ENCODE measurements at places on chromosomes 4 and X.
A peak's percentile ranks its signal among the peaks of the same experiment; 100 is the strongest.

DNA sequence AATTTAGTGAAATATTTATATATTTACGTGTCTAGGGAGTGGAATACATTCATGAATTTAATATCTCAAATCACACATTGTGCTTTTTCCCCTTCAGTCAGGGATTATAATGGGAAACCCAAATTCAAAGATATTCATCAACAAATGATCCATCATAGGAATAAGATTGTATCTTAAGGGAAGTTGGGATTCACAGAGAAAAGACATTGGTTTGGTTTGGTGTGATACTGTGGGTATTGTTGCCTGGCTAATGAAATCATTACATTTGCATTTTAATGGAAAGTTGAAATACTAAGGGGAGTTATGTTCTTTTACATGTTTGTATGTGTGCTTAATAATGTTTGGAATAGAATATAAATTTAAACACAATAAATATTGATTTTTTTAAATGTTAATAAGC is 1.7 kb downstream of the TET2 start:
- no peak for DNase-seq

DNA sequence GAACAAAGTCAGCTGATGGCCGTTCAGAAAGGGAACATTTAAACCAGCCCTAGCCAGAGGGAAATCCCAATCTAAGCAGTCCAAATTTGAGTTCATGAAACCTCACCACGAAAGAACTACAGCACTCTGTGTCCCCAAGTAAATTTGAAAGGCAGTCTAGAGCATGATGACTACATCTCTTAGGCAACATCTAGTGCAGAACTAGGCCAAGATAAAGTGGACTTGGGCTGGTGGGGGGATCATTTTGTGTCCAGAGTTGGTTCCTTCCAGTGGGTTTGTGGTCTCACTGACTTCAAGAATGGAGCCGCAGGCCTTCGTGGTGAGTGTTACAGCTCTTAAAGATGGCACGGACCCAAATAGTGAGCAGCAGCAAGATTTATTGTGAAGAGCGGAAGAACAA is 64.9 kb downstream of the KLHL4 start:
- DNase-seq: no peak

DNA sequence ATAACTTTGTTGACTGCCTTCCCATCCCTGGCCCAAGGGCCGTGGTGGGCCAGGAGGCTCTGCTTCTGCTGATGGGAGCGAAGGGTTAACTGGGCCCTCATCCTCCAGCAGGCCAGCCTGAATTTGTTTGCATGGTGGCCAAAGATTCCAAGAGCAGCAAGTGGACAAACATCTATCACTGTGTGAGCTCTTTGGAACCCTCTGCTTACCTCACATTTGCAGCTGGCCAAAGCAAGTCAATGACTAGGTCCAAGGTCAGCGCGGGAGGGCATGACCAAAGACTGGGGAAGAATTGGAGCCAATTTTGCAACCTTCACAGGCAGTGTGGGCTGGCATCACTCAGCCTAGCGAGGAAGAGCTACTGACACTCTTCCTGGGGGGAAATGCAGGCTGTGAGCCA is 67.8 kb upstream of the ATP6AP2 start:
- DNase-seq: no peak

DNA sequence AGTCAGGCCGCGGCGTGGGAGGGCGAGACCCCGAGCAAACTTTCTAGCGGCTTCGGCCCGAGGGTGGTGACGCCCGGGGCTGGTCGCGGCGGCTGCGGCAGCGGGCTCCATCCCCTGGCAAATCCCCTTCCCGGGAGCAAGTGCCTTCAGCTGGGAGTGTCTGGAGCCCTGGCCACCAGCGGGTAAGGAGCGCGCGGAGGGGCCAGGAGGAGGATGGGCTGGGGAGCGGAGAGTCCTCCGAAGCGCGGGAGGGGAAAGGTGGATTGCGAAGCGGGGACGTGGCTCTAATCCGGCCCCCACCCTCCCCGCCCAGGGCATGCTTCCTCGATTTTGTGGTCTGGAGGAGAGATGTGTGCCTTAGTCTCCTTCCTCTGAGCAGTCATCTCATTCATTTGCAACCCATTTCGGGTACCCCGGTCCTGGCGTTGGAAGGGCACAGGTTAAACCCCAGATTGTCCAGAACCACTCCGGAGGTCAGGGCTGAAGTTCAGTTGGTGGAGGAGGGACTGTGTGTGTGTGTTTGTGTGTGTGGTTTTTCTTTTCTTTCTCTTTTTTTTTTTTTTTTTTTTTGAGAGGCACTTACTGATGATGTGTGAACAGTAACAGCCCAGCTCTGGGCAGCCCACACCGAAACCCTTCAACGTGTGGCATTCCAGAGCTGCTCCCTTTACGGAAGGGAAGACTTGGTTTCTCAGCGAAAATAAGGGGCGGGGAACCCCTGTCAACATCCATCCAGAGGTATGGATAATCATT is 516 bp downstream of the SGMS2 start:
- peak; percentile 13 for DNase-seq

DNA sequence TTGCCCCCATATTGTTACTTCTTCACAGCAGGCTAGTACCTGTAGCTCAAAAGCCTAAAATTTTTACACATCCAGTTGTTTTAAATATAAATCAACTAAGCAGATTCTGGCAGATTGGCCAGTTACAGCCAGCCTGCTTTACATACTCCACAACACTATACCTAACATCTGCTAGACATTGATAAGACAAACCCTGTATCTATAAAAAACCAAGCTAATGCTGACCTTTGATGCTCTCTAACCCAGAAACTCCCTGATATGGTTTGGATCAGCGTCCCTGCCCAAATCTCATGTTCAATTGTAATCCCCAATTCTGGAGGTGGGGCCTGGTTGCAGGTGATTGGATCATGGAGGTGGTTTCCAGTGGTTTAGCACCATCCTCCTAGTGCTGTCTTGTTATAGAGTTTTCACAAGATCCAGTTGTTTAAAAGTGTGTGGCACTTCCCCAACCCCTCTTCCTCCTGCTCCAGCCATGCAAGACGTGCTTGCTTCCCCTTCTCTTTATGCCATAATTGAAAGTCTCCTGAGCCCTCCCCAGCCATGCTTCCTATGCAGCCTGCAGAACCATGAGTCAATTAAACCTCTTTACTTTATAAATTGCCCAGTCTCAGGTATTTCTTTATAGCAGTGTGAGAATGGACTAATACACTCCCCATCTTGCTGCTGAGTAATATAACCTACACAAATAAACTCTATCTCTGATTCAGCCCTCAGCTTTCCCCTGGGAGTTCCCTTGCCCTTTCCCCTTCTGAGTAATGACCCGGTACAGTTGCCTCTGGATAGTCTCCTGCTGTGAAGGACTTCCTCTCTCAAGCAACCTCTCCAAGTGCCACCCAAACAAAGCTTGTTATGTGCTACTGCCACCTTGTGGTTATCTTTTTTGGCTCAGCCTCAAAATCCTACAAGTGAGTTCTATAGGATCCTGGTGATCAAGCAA is 39.6 kb downstream of the ZCCHC13 start:
- DNase-seq: no peak

DNA sequence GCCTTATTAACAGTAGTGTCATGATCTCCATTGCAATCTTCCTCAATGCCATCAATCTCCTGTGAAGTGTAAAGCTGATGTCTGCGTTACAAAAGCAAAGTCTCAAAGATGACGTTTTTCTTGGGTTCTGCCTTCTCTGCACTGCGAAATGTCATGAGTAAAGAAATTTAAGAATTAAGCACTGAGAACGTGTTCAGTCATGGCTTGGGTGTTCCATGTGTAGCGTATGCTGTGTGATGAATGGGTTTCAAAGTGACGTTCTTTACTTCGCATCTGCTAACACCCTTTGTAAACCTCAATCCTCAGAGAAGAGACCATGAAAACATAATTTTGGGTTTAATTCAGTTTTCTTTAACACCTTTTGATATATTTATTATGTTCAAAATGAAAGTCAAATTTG is 999 bp downstream of the NAP1L5 start:
- no peak for DNase-seq

DNA sequence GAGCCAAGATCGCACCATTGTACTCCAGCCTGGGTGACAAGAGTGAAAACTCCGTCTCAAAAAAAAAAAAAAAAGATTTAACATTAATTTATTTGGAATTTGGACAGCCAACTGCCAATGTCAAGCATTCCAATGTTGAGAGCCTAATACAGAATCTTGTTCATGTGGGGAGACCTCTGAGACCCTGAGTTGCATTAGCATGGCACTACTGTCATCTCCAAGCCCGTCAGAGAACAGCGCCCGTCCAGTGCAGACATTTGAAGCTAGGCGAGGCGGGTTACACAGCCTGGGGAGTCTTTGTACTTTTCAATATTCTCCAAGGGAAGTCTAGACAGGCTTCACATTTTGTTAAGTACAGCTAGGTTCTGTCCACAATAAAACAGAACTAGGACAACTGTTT is 126.7 kb downstream of the CHRNA9 start:
- DNase-seq: no peak

GRCh38 chr4:70714079-70714887 is 7.5 kb upstream of the RUFY3 start:
- DNase-seq: no peak

DNA sequence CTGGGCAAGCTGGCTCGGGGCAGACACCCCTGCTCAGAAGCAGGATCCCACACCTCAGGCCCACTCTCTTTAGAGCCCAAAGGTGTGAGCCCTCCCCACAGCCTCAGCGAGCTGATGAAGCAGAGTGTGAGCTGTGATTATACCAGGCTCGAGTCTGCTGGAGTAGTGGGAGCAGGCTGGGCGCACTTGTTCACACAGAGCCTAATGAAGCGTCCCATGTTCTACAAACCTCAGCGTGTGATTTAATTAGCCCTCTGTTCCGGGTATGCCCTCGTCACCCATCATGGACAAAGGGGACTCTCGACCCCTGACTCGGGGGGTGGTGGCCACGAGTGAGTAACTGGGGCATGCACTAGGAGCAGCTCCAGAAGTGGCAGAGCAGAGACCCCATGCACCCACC is 62.3 kb downstream of the PPP2R2C start:
- no peak for DNase-seq

Measured in hypothalamus (tissue), 51 donors.